ENCODE measurements at places on chromosomes 2 and 18. TPM values are rescaled to one million over a fixed set of nuclear protein-coding genes. Genes with fewer than 3 reads are reported as not detected.

The SNED1 gene
- total RNA-seq, result 13.5 TPM

The SLC14A1 gene
- total RNA-seq, result 12.5 TPM

The TMEM237 gene
- total RNA-seq, result 9.3 TPM

GRCh38 chr18:48321536-48321935, 87.6 kb downstream of the ZBTB7C start:
- H3K4me3 ChIP-seq, result no peak overlapping the region
- no peak for DNase-seq
- H3K36me3 ChIP-seq, result no peaks in the 10 kb centered on the region
- no peaks in the 10 kb centered on the region for H3K4me1 ChIP-seq

DNA sequence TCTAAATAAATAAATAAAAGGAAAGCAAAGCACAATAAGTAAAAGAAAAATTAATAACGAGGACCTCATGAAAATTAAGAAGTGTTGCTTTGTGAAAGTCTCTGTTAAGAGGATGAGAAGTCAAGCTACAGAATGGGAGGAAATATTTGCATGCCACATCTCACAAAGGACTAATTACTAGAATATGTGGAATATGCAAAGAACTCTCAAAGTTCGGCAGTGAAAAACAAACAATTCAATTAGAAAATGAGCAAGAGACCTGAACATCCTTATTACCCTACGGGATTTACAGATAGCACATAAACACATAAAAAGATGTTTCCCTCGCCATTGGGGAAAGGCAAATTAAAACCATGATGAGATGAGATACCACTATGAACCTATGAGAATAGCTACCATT, 23.3 kb downstream of the CYP26B1 start:
- no peak overlapping the region for H3K27ac ChIP-seq
- H3K4me1 ChIP-seq, result no peaks in the 10 kb centered on the region
- no peaks in the 10 kb centered on the region for H3K27me3 ChIP-seq
- no peaks in the 10 kb centered on the region for H3K36me3 ChIP-seq
- H3K4me3 ChIP-seq, result no peak overlapping the region

GRCh38 chr18:31143025-31143424, 19.6 kb downstream of the DSC1 start:
- no peaks in the 10 kb centered on the region for H3K4me1 ChIP-seq
- no peak overlapping the region for H3K4me3 ChIP-seq
- H3K27me3 ChIP-seq, result no peaks in the 10 kb centered on the region
- no peak overlapping the region for H3K27ac ChIP-seq
- no peak for DNase-seq

GRCh38 chr2:195434346-195434745, 222.7 kb upstream of the SLC39A10 start:
- H3K27me3 ChIP-seq, result no peaks in the 10 kb centered on the region
- H3K36me3 ChIP-seq, result no peaks in the 10 kb centered on the region
- DNase-seq, result no peak
- H3K4me3 ChIP-seq, result no peak overlapping the region
- H3K27ac ChIP-seq, result no peak overlapping the region

- H3K4me3 ChIP-seq, result no peak overlapping the region
- no peaks in the 10 kb centered on the region for H3K27me3 ChIP-seq
- H3K4me1 ChIP-seq, result peaks cover 30% of the 10 kb centered on the region
- DNase-seq, result no peak
- no peaks in the 10 kb centered on the region for H3K36me3 ChIP-seq
Measured at GRCh38 chr2:68060652-68061051, 2.2 kb downstream of the C1D start.

DNA sequence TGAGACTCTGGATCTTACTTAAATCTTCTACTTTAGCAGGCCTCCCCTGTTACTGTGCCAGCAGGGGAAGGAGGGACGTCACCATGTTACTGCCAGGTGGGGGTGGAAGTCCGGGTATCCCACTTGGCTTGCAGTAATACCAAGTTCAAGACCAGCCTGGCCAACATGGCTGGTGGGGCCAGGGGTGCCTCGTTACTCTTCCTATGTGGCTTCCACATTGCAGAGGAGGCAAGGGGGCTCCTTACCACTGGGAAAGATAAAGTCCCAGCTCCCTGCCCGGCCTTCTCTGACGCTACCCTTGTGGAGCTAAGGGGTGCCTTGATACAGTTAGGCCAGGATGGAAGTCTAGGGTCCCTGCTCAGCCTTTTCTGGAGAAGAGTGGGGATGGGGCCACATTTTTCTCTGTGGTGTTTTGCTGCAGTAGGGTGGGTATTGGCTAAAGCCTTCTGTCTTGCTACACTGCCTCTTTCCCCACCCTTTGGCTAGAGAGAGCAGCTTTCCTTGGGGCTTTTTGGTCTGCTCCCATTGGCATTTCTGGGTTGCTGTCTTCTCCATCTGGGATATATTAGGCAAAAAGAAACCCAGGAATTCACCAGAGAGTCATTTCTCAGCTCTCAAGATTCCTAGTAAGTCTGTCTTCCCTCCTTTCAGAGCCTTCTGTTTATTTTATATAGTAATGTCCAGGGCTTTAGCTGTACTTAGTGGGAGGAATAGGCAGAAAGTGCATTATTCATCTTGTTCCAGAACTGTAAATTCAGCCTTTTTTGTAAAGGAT, 21.9 kb downstream of the ELMOD3 start:
- peaks cover 1% of the 10 kb centered on the region for H3K36me3 ChIP-seq
- no peaks in the 10 kb centered on the region for H3K27me3 ChIP-seq
- H3K27ac ChIP-seq, result no peak overlapping the region
- no peak for DNase-seq

DNA sequence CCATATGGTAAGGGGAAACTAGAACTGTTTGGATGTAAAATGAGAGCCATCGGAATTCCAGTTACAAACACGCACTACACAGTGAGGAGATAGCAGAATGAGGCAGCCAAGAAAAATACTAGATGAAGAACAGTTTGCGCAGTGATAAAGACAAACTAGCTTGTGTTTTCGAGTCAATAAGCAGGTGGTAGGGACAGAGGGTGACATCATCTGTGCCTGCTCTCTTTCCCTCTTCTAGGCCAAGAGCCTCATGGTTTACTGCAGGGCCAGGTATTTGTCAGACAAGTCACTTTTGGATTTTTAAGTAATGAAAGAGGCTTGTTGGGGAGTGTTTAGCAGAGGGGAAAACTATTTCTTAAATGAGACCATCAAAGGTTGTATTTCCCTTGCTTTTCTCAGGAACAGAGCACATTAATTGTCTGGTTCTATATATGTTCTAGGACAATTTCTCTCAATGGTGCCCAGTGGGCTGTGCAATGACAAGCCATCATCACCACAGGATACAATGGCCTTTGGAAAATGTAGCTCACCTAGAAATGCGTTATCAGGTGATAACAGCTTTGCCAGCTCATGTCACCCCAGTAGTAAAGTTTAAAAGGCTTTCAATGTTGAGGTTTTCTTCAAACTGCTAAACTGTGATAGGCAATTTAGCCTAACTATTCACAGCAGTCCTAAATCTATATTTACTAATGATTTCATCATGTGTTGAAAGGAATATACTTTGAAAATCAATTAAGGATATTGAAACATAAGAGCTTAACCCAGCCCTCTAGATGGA, 1210.3 kb upstream of the ZEB2 start:
- H3K27ac ChIP-seq, result no peak overlapping the region
- H3K36me3 ChIP-seq, result no peaks in the 10 kb centered on the region
- DNase-seq, result no peak
- no peak overlapping the region for H3K4me3 ChIP-seq
- no peaks in the 10 kb centered on the region for H3K27me3 ChIP-seq

GRCh38 chr2:44555700-44556099, 194.0 kb downstream of the CAMKMT start:
- no peak overlapping the region for H3K4me3 ChIP-seq
- DNase-seq, result no peak
- no peaks in the 10 kb centered on the region for H3K27me3 ChIP-seq
- no peaks in the 10 kb centered on the region for H3K4me1 ChIP-seq
- no peaks in the 10 kb centered on the region for H3K36me3 ChIP-seq

GRCh38 chr18:6031442-6031841, 136.1 kb upstream of the TMEM200C start:
- H3K27me3 ChIP-seq, result no peaks in the 10 kb centered on the region
- no peak for DNase-seq
- no peak overlapping the region for H3K27ac ChIP-seq
- H3K36me3 ChIP-seq, result no peaks in the 10 kb centered on the region
- no peak overlapping the region for H3K4me3 ChIP-seq

DNA sequence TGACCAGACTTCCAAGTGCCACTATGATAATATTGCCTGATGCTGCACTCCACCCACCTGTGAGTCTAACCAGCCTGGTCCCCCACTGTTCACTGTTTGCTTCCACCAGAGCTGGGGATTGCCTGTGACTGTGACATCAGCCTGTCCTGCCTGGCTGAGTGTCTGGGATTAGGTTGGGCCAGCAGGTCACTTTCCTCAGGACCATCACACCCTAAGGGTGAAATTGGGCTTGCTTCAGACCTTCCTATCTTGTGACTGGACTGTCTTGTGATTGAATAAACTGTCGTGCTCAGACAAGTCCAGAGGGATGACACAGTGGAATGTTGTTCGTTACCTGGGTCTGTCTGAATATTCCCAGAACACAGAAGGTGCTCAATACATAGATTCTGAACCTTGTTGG, 87.4 kb upstream of the HK2 start:
- no peaks in the 10 kb centered on the region for H3K36me3 ChIP-seq
- H3K4me3 ChIP-seq, result no peak overlapping the region
- no peaks in the 10 kb centered on the region for H3K4me1 ChIP-seq
- H3K27me3 ChIP-seq, result no peaks in the 10 kb centered on the region

DNA sequence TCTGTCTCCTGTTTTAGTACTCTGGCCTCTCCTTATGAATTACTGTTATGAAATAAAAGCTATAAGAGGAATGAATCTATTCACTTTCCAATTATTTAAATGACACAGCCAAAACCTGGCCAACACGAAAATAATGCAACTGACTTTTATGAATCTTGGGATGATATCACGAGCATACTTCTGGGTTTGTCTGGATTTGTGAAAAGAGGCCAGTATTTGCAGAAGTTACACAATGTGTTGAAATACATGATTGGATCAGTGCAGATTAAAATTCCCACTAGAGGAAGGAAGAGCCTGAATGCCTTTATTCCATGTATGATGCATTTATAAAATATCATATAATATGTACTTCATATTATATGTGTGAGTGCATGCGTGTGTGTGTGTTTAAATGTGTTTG, 418.2 kb downstream of the GRB14 start:
- DNase-seq, result no peak
- H3K4me1 ChIP-seq, result no peaks in the 10 kb centered on the region
- no peak overlapping the region for H3K27ac ChIP-seq

- no peaks in the 10 kb centered on the region for H3K27me3 ChIP-seq
- no peak for DNase-seq
- H3K27ac ChIP-seq, result no peak overlapping the region
- H3K4me1 ChIP-seq, result no peaks in the 10 kb centered on the region
Measured at GRCh38 chr18:8326763-8327394, 282.4 kb upstream of the RAB12 start.

DNA sequence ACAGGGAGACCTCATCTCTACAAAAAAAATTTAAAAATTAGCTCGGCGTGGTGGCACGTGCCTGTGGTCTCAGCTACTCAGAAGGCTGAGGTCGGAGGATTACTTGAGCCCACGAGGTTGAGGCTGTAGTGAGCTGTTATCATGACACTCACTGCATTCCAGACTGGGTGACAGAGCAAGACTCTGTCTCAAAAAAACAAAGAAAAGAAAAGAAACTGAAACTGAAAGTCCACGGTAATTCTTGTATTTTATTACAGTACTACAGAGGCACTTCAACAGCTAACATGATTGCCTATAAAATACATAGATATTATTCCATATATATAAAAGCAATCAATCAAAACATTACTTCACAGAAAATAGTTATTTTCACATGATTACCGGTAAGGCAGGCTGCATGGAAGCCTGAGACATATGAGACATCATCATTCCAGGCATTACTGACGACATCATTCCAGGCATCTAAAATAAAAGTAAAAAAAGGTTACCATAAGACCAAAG, 23.1 kb downstream of the PRPF40A start:
- H3K27ac ChIP-seq, result no peak overlapping the region
- no peak for DNase-seq

DNA sequence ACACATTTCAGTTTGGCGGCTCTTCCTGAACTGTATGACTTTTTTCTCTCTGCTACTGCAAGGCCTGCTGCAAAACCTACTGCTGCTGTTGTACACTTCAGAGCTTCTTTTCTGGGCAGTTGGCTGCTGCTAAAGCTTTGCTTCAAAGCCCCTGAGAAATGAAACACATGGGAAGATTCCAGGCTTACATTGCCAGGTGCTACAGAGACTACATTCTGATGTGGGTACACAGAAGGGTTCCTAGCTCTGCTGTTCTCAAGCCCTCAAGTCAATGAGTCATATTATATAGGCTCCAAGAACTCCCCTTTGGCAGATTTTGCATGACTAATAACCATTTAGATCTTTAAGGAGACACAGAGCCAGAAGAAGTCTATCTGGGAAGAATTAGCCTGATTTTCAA, 12.9 kb upstream of the PGAP1 start:
- DNase-seq, result peak; percentile 64
- peak overlapping the region; percentile 4 for H3K27ac ChIP-seq
- no peaks in the 10 kb centered on the region for H3K27me3 ChIP-seq
- H3K4me3 ChIP-seq, result no peak overlapping the region
- H3K36me3 ChIP-seq, result no peaks in the 10 kb centered on the region
- H3K4me1 ChIP-seq, result peaks cover 12% of the 10 kb centered on the region

DNA sequence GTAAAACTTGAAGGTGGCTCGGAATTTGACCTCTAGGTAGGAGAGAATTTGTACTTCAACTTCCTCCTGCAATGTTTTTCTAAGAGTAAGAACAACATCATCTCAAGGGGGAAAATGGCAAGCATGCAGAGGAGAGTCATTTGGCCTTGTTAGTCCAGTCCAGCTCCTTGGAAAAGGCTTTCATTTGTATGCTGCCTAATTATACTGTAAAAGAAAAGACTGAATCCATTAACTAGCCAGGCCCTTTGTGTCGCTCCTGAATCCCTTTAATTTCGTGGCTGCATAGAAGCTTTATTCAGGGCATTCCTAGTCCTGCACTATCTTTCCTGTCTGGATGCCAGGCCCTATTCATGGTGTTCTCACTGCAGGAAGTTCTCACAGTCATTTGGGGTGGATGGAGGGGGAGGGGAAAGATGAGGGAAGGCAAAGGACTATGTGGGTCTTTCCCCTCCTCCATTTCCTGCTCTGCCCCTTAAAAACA, 36.0 kb downstream of the PHLPP1 start:
- H3K36me3 ChIP-seq, result no peaks in the 10 kb centered on the region
- H3K4me3 ChIP-seq, result no peak overlapping the region

DNA sequence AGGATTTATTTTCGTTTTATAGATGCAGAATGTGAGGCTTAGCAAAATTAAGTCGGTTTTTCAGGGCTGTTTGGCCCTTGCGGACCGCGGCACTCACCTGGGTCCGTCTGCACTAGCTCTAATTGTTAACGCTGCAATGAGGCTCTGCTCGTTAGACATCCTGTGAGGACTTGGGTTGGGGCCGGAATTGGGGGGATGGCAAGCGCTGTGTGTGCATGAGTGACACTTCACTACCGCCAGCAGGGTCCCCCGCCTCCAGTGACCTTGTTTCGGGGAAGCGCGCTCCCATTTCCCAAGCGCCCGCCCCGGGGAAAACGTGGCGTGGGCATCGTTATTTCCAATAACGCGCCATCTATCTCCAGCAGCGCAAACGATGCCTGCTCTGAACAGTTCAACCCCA, 54.2 kb downstream of the KCNG2 start:
- no peaks in the 10 kb centered on the region for H3K27me3 ChIP-seq
- no peak overlapping the region for H3K4me3 ChIP-seq
- peaks cover 6% of the 10 kb centered on the region for H3K4me1 ChIP-seq

Measured in body of pancreas (tissue), 4 donors.